MG63 (cell line): ENCODE measurements at places on chromosomes 4 and X.

GRCh38 chrX:154602766-154603437 is 16.2 kb downstream of the CTAG1B start:
- DNase-seq = no peak

DNA sequence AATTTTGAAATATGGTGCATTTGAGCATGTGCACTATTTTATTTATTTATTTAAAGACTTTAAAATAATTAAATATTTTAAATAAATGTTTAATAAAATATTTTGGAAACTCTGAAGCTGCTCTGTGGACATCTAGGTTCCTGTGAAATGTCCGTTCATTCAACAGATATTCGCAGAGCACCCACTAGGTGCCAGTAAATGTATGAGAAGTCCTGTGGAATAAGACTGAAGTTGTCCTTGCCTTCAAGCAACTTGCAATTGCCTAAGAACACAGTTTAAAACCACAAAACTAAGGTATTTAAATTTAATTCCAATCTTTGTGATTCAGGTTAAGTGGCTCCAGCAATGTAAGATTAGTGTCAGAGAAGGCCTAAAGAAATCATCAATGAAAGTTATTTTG is 306.7 kb downstream of the GBA3 start:
- DNase-seq = no peak

GRCh38 chr4:144574000-144574399 is 72.0 kb upstream of the HHIP start:
- no peak for DNase-seq

GRCh38 chr4:56655209-56655626 is 25.9 kb downstream of the HOPX start:
- DNase-seq = peak; percentile 41

GRCh38 chrX:39827951-39828350 is 269.8 kb downstream of the BCOR start:
- DNase-seq = no peak

- DNase-seq = no peak
Measured at GRCh38 chr4:108037884-108038283, 48.2 kb downstream of the HADH start.

- DNase-seq = no peak
Measured at GRCh38 chrX:131063613-131064012, 5.5 kb downstream of the ARHGAP36 start.
